ENCODE measurements at places on chromosomes 3 and 15.

DNA sequence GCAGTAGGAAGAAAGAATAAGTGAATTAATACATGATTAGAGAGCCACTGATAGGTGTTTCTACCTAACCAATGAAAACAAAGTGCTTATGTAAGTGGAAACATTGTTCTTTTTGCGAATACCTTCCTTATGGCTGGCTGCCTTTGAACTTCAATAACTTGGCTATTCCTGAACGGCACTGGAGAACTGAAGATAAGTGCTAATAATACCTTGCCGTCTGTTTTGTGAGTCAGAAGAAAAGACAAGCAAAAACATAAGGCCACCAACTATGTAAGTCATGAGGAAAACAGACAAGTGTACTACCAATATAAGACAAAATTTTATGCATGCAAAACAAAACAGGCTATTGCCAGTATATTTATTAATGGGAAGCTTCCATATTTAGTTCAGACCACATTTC lies 160.6 kb downstream of the SUCLG2 start:
- no peak for DNase-seq

DNA sequence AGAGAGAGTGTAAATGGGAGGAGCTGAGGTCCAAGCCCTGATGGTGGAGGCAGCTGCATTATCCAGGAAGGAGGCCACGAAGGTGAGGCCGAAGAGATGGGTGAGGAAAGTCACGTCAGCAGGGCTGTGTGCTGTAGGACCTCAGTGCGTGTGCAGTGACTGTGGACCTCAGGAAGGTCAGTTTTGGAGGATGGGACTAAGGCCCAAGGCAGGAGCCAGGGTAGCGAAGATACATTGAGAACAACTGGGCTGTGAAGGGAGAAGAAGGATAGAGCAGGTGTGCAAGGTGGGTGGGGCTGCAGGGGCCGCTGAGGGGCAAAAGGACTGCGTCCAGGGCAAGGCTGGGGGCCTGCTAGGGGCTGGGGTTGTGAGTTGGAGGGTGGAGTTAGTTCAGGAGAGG lies 4.9 kb downstream of the KLHL40 start:
- DNase-seq, result no peak

DNA sequence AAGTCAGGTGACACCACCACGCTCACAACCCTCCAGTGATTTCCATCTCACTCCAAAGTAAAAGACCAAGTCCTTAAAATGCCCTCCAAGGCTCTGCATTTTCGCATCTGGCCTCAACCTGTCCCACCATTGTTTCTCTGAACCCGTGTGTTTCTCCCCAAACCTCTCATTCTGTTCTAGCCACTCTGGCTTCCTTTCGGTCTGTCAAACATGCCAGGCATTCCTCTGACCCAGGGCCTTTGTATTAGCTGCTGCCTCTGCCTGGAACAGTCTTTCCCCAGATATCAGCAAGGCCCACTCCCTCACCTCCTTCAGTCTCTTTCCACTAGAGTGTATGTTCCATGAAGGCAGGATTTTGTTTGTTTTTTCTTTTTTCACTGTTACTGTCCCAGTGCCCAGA lies 16.0 kb downstream of the MAP2K5 start:
- DNase-seq, result no peak

- DNase-seq, result no peak
Measured at GRCh38 chr15:56736308-56736707, 3.0 kb upstream of the ZNF280D start.

GRCh38 chr15:75104804-75105557 lies 81.6 kb downstream of the PPCDC start:
- peak; percentile 59 for DNase-seq

- no peak for DNase-seq
Measured at GRCh38 chr15:74614744-74615507, 710 bp upstream of the CLK3 start.

DNA sequence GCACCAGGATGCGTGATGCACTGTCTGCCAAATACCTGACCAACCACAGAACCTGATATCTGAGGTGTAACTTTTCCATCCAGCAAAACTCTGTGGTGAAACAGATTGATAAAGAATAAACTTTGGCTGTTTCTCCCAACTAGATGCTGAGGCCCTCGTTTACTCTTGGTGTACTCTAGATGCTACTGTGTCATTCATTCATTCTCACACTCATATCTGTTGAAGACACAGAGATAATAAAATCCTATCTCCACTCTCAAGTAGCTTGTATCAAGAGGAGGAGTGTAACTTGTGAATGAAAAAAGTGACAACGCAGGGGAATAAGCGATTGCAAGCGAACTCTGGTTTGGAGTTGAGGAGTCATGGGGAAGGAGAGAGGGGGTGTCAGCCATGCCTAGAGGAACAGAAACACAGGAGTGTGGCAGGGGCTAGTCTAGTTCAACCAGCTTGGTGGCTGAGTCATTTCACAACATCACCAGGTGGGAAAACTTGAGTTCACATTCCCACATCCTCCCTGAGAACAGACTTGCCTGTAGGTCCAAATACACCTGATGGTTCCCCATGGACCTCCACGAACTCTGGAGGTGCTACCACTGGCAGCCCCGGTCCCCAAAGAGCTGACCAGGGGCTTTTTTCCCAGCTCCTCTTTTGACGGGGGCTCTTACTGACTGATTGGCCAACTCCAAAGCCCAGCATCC lies 73.3 kb upstream of the SNRK start:
- DNase-seq, result no peak

- no peak for DNase-seq
Measured at GRCh38 chr3:30625541-30626438, 19.4 kb downstream of the TGFBR2 start.

GRCh38 chr3:77014226-77014625 lies 25.7 kb upstream of the ROBO2 start:
- no peak for DNase-seq

GRCh38 chr3:114294940-114295480 lies 1.2 kb downstream of the TIGIT start:
- DNase-seq, result no peak

DNA sequence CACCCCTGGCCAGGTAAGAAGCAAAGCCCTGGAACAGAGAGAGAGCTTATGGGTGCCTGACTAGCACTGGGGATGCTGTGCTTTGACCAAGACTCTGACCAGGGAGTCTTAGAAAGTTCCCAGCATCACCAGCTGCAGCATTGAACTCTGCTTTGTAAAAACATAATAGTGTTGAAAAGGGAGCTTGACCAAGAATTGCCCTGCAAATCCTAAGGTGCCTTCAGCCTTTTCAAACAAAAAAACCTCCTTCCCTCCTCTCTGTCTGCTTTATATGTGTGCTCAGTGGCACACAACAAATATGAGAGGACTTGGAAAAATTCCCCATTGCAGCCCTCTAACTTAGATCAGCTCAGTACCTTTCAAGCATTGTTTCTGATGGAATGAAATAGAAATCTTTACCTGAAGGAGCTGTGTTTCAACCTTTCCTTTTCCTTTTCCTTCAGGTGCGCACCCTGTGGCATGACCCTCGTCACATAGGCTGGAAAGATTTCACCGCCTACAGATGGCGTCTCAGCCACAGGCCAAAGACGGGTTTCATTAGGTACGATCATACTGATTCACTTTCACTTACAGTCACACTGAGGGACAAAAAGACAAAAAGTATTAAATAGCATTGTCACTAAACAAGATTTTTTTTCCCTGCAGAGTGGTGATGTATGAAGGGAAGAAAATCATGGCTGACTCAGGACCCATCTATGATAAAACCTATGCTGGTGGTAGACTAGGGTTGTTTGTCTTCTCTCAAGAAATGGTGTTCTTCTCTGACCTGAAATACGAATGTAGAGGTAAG lies 13.0 kb downstream of the THBS1 start:
- no peak for DNase-seq

Measured in DMS153 (cell line).